Cortex of kidney (tissue), 1 donor: ENCODE measurements at places on chromosomes 7 and 10.

DNA sequence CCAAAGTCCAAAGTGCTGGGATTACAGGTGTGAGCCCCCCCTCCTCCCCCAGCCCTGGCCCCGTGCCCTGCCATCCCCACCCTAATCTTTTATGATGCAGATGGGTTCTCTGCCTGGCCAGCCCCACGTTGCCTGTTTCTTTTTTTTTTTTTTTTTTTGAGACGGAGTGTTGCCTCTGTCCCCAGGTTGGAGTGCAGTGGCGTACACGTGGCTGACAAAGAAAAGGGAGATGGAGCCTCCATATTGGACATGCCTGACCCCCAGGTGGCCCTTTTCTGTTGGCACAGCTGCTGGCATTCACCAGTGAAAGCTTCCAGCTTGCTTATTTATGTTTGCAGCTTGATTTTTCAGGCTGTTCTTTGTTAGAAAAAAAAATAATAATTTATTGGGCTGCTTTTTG is 235.3 kb downstream of the CCDC3 start:
- DNase-seq = no peak

GRCh38 chr7:100837099-100837836 is 9.9 kb upstream of the EPHB4 start:
- no peak for DNase-seq

- DNase-seq = no peak
Observed at GRCh38 chr10:73097305-73097670, 622 bp upstream of the P4HA1 start.

DNA sequence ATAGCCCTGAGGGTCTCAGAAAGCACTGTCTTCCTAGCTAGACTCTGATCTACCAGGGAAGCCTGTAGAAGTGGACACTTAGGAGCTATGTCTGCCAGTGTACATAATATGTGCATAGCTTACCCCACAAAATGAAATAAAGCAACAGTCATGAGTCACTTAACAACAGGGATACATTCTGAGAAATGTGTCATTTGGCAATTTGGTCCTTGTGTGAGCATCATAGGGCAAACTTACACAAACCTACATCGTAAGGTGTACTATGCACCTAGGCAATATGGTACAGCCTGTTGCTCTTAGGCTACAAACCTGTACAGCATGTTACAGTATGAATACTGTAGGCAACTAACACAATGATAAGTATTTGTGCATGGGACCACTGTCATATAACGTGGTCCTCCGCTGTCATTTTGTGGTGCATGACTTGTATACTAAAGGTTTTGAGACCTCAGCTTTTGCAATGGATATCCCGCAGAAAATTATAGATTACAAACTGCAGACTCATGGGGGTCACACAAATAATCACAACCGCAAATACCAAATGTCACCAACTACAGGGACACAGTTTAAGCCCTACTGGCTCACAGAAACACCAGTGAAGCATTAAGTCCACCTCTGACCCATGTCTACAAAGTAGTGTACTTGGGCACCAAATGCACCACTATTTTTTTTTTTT is 1.7 kb downstream of the URGCP start:
- no peak for DNase-seq

GRCh38 chr10:71985542-71986250 is 21.5 kb downstream of the CHST3 start:
- no peak for DNase-seq

GRCh38 chr7:142806022-142806356 is 35.2 kb downstream of the PRSS2 start:
- no peak for DNase-seq

DNA sequence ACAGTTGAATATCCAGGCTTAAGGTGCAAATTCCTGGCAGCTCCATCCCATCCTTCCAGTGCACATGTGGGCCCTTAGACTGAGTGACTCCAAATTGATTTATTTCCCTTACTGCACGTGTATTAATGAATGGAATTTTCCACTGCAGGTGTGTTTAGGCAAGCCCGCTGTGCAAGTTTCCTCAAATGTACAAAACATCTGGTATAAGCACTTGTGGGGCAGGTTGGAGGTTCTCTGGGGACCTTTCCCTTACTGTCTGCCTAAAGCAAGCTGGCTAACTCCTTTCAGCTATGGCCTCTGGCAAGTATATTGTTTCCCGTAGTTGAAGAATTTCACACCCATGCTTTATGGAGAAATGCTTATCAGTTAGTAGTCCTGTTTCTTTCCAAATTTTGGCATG is 25.3 kb upstream of the GIMAP6 start:
- no peak for DNase-seq
